ENCODE measurements at places on chromosomes 4 and X.

- DNase-seq, result no peak
These were observed 169.6 kb upstream of the GATB start for GRCh38 chr4:151930372-151930771.

- DNase-seq, result no peak
These were observed 17.7 kb downstream of the FGFR3 start for GRCh38 chr4:1810765-1811164.

DNA sequence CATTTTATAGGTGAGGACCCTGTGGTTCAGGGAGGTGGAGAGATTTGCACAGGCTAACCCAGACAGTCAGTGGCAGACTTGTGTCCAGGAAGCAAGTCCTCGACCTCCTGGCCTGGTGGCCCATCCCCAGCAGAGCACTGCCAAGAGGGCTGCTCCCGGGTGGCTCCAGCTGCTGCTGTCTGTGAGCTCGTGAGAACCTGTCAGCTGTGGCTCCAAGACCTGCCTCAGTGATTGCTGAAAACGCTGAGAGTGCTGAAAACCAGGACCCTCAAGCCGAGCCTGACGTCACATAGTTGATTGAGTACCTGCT lies 74.2 kb downstream of the RTL9 start:
- DNase-seq, result no peak

DNA sequence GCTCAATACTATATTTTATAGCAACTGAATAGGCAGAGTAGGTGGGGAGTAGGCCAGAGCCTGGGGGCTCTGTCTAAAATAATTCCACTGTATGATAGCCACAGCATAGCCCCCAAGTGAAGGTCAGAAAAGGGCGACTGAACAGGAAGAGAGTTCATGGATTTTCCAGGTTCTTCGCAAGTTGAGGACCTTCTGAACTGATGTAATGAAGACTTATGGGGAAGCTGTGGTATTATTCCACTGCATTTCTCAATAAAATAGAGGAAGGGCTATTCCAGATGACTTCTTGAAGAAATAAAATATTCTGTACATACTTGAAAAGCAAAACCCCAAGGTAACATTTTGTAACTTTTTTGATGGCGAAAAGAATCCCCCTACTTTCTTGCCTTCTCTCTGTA lies 231.4 kb upstream of the GPC4 start:
- DNase-seq, result no peak

DNA sequence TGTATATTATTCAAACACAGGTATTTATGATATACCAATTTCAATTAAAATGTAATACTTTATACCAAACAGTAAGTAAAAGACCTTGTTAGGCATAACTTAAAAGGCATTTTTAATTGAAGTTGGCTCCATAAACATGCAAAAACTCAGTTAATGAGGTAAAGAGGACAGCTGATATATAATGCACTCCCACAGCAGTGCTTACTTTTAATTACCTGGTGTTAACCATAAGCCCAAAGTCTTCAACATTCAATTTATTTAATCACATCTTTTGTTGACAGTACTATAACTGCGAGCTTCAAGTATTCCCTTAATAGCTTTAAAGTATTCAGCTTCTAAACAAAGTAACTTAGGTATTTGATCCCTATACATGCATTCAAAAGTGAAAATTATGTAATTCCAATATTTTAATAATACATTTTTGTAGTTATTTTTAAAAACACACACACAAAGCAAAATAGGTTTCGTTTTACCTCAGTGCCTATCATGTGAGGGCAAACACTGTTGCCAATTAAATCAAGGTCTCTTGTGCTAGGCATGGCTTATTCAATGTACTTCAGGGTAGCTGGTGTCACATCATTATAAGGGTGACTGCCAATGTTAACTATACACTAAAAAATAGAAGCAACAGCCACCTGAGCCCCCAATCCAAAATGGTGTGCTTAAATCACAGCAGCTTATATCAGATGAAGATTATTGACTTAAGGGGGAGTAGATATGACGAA lies 197.1 kb downstream of the LRBA start:
- no peak for DNase-seq

DNA sequence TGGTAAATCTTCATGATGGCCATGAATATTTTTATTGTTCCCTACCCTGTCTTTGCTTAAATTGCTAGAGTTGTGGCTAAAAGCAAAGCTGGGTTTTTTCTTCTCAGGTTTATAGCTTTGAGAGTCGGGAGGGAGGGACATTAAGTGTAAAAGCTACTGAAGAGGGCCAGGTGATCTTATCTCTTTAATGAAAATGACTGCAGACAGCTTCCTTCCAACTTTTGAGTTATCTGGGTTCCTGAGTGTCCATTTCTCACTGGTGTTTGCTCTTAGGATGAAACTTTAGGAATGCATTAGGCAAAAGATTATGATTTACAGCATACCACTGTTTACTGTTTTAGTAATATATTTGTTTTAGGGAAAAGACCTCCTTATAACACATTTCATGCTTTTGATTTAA lies 187.7 kb downstream of the SHROOM3 start:
- DNase-seq, result no peak

- no peak for DNase-seq
These were observed 88.8 kb upstream of the GPC3 start for GRCh38 chrX:134074151-134074550.

DNA sequence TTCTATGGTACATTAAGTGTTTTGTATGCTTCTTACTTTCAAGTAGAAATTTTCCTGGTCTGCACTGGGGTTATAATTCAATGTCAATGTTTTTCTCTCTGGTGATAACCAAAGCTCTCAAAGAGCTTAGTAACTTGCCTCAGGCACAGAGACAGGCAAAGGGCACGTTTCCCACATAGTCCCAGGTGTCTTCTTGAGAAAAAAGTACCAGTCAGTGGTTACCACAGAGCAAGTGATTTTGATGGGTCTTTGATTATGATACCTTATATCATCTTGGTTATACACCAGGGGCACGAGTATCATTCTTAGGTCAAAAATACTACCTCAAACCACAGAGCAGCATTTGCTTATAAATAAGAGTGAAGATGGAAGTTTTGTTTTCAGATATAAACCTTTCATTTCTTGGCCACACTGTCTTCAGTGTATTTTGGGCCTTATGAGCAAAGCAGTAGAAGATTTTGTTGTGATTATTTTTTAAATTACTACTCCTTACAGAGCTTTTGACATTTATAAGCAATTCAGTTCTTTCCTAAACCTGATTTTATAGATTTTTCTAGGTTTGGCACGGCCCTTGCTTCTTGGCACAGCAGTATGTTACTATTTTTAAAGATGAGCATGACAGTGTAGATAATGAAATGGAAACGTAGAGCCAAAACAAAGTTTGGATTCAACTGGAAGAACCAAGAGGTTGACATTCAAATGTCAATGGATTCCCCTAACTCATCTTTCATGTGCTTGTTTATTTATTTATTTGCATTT lies 85.3 kb upstream of the TLL1 start:
- no peak for DNase-seq

- no peak for DNase-seq
These were observed 31.2 kb downstream of the RPS6KA6 start for GRCh38 chrX:84156821-84157220.

DNA sequence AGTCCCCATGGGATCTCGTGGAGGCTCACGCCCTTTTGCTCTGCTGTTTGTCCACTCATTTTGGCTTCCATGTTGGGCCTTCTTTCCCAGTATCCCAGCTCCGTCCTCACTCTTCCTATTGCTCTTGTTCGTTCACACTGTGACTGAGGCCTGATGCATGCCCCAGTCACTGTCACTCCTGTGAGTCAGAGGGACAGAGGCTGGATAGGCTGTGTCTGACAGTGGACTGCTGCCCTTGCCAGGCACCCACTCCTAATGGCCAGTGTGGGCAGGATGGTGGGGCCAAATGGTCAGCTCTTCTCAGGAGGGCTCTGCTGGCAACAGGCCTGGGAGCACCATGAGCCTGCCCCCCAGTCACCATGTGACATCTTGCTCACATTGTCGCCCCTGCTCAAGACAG lies 40.0 kb downstream of the HADH start:
- DNase-seq, result no peak

GRCh38 chr4:101843054-101843453 lies 52.5 kb downstream of the BANK1 start:
- DNase-seq, result no peak

- no peak for DNase-seq
These were observed 408.5 kb downstream of the GLUD2 start for GRCh38 chrX:121455890-121456289.

DNA sequence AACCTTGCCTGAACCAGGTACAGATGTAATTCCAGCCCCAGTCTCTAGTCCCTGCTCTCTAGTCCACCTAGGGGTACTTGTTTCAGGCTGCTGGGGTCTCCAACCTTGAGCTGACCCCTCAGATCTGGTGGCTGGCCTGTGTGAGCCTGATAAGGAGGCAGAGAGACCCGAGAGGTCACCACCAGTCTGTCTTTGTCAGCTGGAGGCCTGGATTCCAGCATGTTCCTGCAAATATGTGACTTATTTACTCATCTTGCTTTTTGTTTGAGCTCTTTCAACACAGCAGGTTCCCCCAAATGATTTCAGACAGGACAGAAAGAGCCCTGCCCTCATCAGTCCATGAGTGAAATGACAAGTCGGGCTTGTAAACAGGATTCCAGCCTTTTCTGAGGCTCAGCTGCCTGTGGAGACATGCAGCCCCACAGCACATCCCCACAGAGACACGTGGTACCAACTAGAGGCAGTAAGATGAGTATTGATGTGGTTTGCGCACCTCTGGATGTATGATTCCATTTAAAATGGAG lies 37.5 kb upstream of the STK26 start:
- no peak for DNase-seq

- no peak for DNase-seq
These were observed 22.0 kb downstream of the OR13H1 start for GRCh38 chrX:131565909-131566308.

GRCh38 chr4:6369924-6370645 lies 100.4 kb downstream of the WFS1 start:
- no peak for DNase-seq

DNA sequence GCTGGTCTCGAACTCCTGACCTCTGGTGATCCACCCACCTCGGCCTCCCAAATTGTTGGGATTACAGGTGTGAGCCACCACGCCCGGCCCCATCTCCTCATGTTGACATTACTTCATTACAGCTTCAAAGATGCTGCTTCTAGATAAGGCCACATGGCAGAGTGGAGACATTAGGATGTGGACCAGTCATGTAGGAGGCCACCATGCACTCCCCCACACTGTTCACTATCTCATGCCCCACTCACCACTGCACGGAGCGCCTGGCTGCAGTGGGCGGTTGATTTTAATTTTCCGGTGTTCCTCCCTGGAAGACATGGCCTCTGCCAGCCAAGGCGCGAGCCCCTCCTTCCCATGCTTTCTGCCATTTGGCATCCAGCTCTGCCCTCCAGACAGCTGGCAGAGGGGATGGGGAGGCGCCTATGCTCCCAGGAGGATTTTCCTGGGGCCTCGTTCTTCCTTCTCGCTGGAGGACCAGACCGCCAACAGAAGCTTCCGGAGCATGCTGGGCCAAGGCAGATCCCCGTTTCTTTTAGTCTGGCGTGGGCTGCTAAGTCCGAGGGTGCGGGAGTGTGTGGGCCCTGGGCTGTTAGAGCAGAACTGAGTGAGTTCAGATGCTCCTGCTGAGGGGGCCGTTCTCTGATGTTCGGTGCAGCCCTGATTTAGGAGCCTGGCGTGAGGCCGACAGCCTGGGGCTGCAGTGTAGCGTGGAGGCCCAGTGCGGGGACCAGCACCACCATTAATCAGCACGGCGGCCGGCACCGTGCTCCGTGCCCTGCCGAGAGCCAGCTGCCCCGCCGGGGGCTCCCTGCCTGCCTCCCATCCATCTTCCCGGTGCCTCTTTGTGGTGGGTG lies 93.1 kb downstream of the SORCS2 start:
- DNase-seq, result no peak

- no peak for DNase-seq
These were observed 141.5 kb downstream of the CHM start for GRCh38 chrX:85905851-85906250.

GRCh38 chr4:185709802-185710486 lies 102.0 kb downstream of the SORBS2 start:
- no peak for DNase-seq

- no peak for DNase-seq
These were observed 941.2 kb upstream of the TENM3 start for GRCh38 chr4:181301735-181302710.

DNA sequence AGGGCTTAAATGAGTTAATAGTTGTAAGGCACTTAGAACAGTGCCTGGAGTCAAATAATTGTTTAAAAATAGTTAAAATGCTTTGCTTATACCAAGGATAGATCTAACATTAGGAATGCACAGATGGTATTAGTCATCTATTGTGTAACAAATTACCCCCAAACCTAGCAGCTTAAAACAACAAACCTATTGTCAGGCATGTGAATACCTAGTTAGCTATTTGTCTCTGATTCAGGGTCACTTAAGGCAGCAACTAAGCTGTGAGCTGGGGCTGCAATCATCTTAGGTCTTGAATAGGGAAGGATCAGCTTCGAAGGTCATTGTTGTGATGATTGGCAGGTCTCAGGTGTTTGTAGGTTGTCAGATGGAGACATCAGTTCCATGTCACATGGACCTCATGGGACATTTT lies 42.4 kb upstream of the AGA start:
- DNase-seq, result no peak

DNA sequence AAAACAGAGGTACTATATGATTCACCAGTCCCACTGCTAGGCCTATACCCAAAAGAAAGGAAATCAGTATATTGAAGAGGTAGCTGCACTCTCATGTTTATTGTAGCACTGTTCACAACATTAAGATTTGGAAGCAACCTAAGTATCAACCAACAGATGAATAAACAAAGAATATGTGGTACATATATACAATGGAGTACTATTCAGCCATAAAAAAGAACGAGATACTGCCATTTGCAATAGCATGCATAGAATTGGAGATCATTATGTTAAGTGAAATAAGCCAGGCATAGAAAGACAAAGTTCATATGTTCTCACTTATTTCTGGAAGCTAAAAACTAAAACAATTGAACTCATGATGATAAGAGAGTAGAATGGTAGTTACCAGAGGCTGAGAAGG lies 72.6 kb downstream of the FGF16 start:
- DNase-seq, result no peak

DNA sequence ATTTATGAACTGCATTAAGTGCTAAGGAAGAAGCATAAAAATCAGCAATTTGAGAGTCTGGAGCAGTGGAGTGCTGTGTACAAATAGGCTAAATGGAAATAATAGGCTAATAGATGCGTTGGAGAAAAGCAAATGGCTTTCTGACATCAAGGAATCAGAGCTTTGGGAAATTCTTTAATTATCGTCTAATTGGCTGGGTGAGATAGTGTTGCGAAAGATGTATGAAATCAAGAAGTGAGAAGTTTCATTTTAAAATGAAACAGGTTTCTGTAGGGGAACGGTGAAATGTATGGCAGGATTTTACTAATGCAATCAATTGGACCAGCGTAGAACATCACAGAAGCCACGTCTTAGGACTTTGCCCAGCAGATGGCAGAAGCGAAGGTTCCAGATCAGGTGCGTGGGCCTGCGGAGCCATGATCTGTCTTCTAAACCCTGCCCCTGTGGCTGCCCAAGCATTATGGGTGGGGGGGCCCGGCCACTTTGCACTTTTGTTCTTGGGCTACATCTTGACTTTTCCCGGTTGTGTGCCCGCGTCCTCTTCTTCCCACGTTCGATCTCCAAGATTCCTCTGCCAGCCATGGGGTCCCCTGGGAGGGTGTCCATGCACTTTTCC lies 118.5 kb upstream of the SHISA3 start:
- DNase-seq, result no peak

GRCh38 chr4:16085822-16086221 lies 2.0 kb upstream of the PROM1 start:
- DNase-seq, result no peak

- DNase-seq, result no peak
These were observed 13.7 kb downstream of the IRF2 start for GRCh38 chr4:184460499-184461285.

GRCh38 chrX:136048446-136048845 lies 63.2 kb downstream of the SLC9A6 start:
- DNase-seq, result no peak

All from coronary artery (tissue), 2 donors.